COR-L47 (cell line): ENCODE measurements at places on chromosomes 5 and 9.

DNA sequence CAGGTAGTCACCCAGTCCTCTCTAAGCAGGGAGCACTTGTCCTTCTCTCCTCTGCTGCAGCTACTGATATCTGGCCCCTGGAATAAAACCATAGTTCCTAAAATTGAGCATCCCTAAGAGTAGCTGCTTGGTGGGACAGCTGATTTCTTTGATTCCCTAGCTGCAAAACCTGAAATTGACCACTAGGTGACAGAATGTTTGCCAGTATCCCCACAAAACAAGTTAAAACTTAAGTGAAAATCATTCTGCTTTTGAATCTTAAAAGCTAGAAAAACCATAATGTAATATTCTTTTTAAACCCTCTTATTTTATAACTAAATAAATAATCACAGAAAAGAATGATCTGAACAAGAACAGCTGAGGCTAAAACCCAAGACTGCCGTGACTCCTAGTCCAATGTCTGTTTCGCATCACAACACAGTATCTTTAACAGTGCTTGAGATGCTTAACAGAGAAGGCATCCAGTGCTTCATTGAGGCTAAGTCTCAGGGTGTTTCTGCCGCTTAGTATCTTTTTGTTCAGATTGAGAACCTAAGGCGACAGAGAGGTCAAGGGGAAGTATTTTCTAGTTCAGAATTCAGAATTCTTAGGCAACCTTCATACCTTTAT is 24.4 kb upstream of the TAL2 start:
- no peak for DNase-seq

- DNase-seq, result no peak
Measured at GRCh38 chr9:124146031-124146561, 111.7 kb upstream of the NEK6 start.

GRCh38 chr5:157817387-157817702 is 41.6 kb downstream of the CLINT1 start:
- no peak for DNase-seq

DNA sequence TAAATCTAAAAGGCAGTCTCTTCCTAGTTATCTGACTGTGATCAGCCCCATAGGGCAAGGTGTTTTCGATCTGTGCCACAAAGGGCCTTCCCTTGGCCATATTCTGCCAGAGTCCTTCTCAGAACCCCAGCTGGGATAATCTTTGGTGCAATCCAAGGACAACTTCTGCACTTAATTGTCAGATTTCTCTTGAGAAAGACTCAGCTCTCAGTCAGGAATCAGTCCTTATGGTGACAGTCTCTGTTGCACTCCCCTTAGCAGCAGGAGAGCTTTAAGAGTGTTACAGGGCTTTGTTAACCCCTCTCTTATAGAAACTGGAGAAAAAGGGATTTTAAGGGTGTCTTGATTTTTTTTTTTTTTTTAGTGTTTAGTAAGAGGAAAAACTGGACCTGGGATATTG is 15.4 kb upstream of the RFX3 start:
- DNase-seq, result no peak

- no peak for DNase-seq
Measured at GRCh38 chr9:98811051-98811650, 3.7 kb downstream of the GALNT12 start.

DNA sequence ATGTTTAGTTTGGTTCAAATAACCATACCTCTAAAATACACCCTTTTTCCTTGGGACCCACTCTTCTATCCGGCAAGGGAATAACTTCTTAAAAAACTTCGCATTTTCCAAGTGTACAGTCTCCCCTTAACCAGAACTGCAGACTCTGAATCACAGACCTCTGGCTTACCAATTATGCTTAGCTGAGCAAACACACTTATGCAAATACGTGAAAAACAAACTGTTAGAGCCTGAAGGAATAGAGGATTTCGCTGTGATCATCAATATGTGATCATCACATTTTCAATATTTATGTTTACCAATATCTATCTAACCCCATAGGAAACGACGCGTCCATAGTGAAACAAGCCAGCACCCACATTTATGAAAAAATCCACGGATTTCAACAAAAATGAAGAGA is 1.3 kb downstream of the LPAR1 start:
- no peak for DNase-seq

- DNase-seq, result no peak
Measured at GRCh38 chr5:172973931-172974330, 9.6 kb upstream of the ATP6V0E1 start.

DNA sequence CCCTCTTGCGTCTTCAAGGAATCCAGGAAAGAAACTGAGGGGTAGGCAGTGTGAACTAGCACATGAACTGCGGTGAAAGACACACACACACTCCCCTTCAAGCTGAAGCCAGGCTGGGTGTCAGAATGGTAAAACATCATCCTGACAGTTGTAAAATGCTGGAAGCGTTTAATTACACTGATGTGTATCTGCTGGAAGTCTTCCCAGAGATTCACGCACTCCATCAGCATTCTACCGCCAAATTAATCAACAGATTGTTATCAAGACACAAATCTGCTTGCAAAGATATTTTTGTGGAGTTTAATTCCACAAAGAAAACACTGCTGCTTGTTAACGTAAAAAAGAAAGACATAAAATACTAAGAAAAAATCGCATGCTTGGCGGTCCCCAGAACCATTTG is 241.0 kb upstream of the NFIL3 start:
- no peak for DNase-seq

DNA sequence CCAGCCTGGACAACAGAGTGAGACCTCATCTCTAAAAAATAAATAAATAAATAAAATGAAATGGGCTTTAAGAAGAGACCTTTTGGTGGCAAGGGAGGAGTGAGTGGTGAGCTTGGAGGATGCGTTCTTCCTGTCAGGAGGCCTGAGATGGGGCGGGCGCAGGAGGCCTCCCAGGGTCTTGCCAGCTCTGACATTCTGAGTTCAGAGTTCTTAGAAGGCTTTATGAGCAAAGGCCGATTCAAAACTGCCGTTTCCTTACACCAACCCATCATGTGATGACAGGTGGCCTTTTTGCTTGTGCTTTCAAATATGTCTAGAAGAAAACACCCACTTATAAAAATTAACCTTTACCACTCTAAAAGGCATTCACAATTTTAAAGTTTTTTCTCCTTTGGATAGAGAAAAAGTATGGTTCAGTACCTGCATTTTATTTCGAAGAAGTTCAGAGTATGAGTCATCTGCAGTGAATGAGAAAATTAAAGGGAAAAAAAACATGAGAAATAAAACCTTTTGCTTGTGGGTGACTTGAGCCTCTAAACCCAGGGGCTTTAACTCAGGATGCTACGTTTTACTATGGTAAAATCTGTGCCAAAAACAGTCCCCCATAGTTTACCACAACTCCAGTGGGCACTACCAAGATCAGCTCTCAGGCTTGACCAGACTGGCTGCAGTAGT is 157.4 kb upstream of the OTULINL start:
- no peak for DNase-seq

GRCh38 chr9:130181678-130182380 is 9.6 kb downstream of the NCS1 start:
- no peak for DNase-seq

- DNase-seq, result no peak
Measured at GRCh38 chr5:150789450-150789849, 10.9 kb downstream of the SMIM3 start.

DNA sequence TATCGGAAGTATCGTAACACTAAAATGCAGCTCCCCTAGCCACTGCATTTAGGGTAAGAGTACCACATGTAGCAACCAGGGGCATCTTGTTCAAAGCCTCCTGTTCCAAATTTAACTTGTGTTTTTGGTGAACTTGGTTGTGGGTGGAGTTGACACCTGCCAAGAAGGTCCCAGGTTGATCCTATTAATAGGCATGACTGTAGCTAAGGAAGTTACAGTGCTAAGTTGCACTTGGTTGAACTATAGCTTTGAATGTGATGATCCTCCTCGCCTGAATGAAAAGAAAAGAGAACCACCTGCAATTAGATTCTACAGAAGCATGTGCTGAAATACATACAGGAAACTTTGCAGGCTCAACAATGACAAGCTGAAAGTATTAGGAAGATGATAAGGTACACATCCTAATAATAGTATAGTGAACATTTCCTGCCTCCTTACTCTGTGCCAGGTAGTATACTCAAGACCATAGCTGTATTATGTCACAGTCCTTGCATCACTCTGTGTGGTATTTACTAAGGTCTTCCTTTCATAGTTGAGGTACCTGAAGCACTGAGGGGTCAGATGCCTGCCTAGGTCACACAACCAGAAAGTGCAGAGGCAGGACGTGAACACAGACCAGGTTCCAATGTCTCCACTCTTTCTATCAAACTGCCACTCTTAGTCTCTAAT is 64.5 kb upstream of the PIP5K1B start:
- DNase-seq, result no peak

- DNase-seq, result no peak
Measured at GRCh38 chr5:1212271-1212670, 10.9 kb downstream of the SLC6A19 start.

DNA sequence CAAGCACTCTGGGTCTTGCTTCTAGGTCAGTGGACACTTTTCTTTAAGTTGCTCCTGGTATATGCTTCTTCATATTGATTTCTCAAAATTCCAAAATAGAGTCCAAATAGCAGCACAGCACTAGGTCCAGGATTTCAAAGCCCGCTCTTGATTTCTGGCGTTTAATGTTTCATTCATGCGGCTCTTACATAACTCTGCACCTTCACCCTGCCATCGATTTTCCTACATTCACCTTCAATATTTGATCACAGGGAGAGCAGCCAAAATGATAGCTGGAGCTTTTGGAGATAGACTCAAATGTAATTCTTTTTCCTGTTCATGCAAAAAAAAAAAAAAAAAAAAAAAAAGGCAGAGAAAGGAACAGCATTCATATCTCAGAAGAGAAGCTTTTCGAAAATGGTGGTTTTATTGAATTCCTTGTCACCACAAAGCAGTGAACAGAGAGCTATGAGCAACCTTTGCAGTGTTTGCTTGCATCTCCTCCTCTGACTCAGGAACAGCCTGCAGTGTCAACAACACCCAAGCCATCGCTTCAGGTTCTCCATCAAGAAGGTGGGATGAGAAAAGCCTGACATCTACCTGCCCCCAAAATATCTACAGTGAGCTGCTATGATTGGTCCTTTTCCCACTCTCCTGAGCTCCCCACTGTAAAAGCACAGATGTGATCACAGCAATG is 97.8 kb downstream of the MED10 start:
- DNase-seq, result no peak

DNA sequence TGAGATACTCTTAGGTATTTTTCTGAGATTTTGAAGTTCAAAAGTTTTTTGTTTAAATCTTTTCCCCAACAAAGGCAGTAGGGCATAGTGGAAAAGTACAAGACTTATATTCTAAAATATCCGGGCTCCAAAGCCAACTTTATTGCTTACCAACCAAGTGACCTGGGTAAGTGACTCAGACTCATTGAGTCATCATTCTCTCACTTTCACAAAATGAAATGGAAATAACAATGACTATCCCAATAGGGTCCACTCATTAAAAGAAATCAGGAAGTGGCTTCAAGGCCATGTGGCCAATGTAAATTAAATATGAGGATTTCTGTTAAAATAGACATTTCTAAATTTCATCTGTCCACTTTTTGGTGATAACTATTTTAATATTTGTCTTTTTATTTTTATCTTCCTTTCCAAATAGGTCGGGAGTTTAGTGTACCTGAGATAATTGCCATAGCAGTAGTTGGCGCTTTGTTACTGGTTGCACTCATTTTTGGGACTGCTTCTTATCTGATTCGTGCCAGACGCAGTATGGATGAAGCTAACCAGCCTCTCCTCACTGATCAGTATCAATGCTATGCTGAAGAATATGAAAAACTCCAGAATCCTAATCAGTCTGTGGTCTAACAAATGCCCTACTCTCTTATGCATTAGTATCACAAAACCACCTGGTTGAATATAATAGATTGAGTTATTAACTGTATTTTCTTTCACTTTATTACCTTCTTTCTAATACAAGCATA is 15.5 kb downstream of the TYRP1 start:
- no peak for DNase-seq

GRCh38 chr5:53030893-53031292 is 41.7 kb downstream of the ITGA2 start:
- DNase-seq, result no peak

DNA sequence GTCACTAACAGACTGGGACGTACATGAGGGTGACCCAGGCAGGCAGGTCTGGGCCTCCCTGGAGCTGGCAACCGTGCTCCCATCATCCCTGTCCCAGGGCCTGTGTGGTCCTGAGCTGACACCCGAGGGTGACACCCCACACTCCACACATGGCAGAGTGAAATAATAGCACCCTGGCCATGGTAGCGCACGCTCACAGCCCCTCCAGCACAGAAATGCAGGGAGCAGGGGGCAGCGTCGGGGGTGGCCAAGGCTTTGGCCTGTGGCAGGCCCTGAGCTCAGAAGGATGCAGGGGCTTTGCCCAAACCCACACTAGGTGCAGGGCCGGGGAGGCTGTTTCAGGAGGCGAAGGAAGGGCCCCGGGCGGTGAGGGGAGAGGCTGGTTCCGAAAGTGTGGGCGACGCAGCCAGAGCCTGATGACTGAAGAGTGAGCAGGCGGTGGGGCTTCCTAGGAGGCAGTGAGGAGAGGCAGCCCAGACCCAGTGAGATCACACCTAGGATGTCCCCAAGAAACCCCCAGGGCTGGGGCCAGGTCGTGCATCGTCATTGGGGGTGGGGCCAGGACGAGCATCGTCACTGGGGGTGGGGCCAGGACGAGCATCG is 12.9 kb downstream of the OR2V2 start:
- no peak for DNase-seq

DNA sequence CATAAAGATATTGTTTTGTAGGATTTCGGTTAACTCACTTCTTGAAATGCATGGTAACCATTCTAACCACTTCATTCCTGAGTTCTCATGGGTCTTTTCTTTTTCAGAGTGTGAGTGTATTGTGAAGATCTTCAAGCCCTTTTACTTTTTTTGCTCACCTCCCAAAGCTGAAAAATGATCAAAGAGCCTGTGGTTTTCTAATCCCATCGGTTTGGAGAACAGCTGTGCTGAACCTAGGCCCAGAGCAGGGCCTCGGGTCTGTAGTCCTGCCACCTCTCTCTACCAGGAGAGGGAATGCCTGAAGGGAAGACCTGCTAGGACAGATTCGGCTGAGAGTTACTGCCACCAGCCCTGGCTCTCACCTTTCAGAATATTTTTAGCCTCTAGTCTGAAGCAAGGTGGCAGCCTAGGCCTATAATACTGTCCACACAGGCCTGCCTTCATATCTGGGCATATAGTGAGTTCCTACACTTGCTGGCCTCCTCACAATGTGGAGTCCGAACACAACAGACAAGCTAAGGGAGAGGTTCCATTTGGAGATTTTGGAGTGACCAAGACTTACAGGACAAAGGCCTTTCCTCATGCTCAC is 13.8 kb downstream of the RGMB start:
- no peak for DNase-seq

- DNase-seq, result peak; percentile 67
Measured at GRCh38 chr5:174317256-174317894, 271.9 kb downstream of the NSG2 start.
